ENCODE measurements at places on chromosomes 4 and X.

DNA sequence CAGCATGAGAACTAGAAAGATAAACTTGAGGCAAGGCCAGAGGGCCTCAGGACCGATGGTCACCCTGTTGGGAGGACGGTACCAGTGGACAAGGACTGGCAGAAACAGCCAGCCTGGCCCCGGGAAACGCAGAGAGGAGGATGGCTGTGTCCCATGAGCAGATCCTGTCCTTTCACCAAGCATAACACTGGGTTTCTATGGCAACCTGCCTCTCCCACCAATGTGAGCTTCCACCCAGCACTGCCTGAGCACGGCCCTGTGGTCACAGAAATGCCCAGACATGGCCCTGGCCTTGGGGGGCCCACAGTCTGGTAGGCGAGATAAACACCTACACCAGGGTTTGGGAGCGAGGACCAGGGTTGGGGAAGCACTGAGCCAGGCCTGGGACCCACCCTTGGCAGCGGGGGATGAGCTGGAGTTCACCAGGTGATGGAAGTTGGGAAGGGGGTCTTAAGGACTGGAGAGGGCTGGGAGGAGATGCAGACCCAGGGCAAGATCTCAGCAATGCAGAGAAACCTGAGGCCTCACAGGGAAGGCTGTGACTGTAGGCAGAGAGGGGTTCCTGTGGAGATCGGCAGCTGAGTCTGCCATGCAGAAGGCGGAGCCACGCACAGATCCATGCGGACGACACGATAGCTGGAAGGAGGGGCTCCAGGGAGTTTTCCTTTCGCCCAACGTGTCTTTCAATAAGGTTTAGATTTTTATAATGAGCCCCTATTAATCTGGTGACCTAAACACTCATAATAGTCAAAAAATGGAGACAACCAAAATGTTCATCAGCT lies 32.7 kb upstream of the CRMP1 start:
- no peak for DNase-seq

DNA sequence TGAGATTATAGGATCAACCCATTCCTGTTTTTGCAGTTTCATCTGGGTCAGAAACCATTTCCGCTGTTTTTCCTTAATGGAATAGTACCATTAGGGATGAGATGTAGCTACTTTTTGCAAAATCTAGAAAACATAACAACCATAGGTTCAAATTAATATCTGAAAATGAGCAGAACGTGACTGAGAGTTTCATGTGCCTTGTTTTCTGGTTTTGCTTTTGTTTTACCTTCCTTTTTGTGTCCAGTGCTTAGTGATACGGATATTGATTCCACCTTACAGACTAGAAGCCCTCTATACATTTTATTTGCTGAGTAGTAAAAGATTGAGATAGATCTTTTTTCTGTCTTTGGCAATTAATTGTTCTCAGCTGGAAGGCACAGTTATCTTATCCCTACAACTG lies 46.5 kb downstream of the SNX25 start:
- DNase-seq = no peak

DNA sequence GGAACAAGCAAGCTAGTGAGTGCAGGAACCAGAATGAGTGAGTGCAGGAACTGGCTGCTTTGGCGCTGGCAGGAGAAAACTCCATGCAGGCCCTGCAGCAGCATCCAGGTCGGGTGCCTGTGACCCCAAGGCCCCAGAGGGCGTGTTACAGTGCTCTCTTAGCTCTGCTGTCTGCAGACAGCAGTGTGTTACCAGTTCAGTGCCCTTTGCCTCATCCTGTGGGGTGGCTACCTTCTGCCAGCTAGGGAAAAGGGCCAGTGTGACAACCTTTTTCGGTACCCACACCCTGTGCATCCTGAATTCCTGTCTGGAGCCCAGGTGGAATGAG lies 202.3 kb upstream of the SMIM31 start:
- no peak for DNase-seq

GRCh38 chrX:254630-255215 lies 26.5 kb upstream of the PLCXD1 start:
- DNase-seq = no peak

- no peak for DNase-seq
These were observed 6.7 kb upstream of the FHIP1A start for GRCh38 chr4:151402145-151402865.

DNA sequence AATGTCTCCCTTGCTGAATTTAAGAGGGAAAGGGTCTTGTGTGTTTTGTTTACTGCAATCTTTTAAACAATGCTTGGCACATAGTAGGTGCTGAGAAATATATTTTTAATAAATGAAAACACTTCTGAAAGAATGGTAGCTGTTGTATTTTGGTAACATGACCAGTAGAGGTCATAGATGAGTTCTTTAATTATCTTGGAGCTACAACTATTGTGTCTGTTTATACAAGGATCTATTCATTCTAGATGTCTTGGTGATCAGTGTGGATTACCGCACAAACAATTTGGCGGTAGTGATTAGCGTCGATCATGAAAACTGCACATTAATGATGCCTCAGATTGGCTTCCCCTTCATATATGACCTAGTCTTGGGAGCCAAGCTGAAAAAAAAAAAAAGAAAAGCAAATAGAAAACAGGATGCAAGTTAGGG lies 21.4 kb upstream of the SCRG1 start:
- DNase-seq = no peak

- DNase-seq = no peak
These were observed 993.6 kb downstream of the ADGRL3 start for GRCh38 chr4:62193761-62194160.

DNA sequence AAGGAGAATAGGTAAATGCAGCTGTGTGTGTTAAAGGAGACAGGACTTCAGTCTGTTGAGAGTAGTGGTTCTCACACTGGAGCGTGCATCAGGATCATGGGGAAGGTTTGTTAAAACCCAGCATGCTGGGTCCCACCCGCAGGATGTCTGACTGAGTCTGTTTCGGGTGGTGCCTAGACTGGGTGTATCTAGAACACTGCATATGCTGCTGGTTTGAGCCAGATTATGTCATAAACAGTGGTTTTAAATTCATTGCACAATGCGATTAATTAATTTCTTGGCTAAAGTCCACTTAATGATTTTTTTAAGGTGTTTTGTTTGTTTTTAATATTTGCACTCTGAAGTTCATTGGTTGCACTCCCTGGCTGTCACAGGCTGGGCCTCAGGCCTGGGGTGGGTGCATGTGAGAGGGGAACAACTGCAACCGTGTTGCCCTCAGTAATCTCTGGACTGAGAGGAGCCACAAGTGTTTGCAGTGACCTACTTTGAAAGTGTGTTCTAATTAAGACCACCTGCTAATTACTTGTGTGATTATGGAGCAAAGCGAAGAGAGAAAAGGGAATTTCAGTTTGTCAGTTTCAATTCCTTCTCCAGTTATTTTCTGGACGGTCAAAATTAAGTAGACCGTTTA lies 8.3 kb downstream of the HCCS start:
- no peak for DNase-seq

DNA sequence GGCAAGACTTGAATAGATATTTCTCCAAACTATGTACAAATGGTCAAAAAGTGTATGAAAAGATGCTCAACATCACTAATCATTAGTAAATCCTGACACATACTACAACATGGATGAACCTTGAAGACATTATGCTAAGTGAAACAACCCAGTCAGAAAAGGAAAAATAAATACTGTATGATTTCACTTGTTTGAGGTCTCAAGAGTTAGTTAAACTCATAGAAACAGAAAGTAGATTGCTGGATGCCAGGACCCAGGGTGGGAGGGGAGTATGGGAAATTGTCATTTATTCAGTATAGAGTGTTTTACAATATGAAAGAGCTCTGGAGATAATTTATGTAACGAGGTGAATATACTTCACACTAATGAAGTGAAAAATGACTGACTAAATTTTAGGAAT lies 32.4 kb downstream of the PRMT9 start:
- no peak for DNase-seq

- no peak for DNase-seq
These were observed 6.6 kb downstream of the FBXL5 start for GRCh38 chr4:15648600-15648999.

DNA sequence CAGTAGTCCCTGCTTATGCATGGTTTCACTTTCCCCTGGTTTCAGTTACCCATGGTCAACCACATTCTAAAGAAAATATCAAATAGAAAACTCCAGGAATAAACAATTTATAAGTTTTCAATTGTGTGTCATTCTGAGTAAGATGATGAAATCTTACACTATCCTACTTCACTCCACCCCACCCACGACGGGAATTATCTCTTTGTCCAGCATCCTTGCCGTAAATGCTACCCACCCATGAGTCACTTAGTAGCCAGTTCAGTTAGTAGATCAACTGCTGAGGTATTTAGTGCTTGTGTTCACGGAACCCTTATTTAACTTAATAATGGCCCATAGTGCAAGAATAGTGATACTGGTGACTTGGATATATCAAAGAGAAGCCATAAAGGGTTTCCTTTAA lies 91.4 kb downstream of the KLHL13 start:
- no peak for DNase-seq

DNA sequence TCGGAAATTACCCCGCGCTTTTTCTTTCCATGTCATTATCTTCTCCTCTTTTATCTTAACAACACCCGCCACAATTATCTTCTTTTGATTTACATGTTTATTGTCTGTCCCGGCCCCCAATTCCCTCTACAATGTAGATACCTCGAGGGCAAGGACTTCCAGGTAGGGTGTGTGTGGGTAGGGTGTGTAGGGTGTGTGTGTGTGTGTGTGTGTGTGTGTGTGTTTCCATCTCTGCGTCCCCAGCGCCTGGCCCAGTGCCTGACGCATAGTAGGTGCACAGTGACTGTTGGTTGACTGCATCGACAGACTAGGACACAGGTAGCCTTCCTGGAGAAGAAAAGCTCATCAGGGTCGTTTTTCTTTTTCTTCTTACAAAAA lies 103.1 kb downstream of the UCHL1 start:
- DNase-seq = no peak

DNA sequence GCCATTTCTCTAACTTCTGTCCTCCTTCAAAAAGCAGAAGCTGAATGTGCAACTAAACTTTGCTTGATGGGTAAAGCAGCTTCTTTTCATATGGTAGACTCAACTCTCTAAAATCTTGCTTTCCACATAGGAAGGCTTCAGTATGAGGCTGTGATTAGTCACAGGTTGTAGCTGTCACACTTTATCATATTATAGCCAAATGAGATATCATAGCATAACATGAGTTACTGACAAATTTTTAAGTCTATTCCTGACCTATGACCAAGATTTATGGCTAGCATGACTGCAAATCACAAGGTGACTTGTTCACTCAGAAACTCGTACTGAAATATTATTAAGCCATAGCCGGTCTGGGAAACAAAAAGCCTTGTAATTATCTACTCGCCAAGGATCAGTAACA lies 998.6 kb downstream of the RPA4 start:
- DNase-seq = no peak

GRCh38 chrX:41921492-41922430 lies 1.6 kb downstream of the CASK start:
- peak; percentile 14 for DNase-seq

GRCh38 chr4:1451106-1451751 lies 45.0 kb upstream of the NKX1-1 start:
- DNase-seq = no peak

Measured in dermis microvascular lymphatic vessel endothelial cell (primary cell).